Stimulated activated CD8-positive, alpha-beta memory T cell treated with anti-CD3 and anti-CD28 coated beads, Interleukin-2, amount 100 ng/mL, for 1 hour (primary cell): ENCODE measurements at places on chromosomes 12 and 14.
A peak's percentile ranks its signal among the peaks of the same experiment; 100 is the strongest.

- no peak for DNase-seq
Measured at GRCh38 chr12:5985471-5985870, 40.4 kb upstream of the ANO2 start.

DNA sequence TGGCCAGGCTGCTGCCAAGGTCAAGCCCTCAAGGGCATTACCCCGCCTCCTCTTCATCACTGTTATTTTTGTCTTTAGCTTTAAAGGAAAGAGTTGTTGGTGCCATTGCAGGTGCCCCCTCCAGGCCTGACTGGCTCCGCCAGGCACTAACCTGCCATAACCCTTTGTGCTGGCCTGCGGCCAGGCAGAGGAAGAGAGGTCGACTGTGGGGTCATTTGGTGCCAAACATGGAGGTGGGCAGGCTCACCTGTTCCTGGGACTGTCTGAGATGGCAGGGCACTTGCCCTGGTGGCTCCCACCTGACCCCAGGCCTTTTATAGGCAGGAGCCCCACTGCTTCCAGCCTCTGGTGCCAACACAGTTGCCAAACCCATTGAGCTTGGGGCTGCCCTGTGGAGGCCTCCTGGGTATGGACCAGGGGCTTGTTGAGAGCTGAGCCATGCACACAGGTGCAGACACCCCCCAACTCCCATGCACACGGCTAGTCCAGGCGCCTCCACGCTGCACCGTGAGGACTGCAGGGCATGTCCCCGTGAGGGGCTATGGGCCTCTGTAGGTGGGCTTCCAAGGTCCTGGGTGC is 29.4 kb upstream of the PLD4 start:
- no peak for DNase-seq

- no peak for DNase-seq
Measured at GRCh38 chr14:77883847-77884238, 83.9 kb downstream of the ADCK1 start.

GRCh38 chr14:104719343-104719742 is 4.7 kb upstream of the ADSS1 start:
- DNase-seq = no peak

DNA sequence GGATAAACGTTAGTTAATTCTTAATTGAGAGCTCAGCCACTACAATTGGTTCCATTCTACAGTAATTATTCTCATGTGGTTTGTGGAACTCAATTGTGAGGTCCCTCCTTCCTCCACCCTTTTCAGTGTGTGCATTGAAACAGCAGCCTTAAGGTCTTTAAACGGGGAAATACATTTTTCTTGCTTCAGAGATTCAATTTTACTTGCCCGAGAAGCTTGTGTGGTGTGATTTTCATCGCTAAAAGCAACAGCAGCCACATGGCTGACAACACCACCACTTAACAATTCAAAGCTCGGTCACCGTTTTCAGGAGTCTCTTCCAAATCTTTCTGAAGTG is 733 bp upstream of the PPFIBP1 start:
- DNase-seq = no peak

GRCh38 chr12:70983692-70984091 is 63.2 kb upstream of the PTPRR start:
- no peak for DNase-seq

DNA sequence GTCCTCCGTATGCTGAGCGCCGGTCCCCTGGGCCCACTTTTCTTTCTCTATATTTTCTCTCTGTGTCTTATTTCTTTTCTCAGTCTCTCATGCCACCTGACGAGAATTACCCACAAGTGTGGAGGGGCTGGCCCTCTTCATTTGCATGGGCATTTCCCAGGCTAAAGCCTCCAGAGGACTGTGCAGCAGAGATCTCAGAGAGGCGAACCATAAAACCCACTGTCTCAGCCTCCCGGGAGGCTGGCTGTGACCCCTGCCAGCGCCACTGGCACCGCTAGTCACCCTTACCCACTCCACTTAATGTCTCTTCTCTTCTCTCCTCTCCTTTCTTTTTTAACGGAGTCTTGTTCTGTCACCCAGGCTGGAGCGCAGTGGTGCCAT is 7.1 kb upstream of the SERPINA9 start:
- no peak for DNase-seq

GRCh38 chr14:63224196-63224595 is 20.0 kb downstream of the RHOJ start:
- DNase-seq = no peak

DNA sequence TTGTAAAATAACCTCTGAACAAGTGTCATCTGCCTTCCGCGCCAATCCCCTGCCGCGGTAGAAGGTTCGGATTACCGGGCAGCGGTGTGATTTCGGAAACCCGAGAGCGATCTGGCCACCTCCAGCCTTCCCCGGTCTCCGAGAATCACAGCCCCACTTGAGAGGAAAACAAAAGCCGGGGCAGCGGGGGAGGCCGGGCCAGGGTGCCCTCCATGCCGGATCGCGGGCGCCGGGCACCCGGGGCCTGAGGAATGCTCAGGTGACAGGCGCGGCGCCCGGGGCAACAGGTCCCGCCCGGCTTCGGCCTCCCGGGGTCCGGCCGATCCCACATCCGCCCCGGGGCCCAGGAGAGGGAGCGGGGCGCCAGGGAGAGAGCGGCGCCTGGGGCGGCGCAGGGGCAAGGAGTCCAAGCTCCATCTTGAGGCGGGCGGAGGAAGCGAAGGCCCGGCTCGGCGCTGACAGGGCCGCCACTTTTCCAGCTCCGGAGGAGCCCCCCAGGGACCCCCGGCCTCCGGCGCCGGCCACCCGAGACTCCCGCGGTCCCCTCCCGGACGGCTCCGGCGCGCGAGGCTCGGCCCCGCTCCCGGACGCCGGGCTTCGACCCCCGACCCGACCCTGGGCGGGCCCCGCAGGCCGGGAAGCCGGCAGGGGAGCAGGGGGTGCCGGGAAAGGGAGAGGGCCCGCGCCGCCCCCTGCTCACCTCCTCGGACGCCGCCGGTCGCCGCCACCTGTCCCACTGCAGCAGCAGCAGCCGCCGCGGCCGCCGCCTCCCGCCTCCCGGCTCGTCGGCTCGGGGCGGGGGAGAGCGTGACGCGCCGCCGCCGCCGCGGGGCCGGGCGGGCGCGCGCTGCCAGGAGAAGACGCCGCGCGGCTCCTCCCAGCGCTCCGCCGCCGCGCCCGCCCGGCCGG is at the start of gene CLIP1:
TSS of gene CLIP1 (minus strand) at position 849 of the 909 bp plus-strand sequence. CDS start 42,217 bp downstream, outside the sequence.
- peak; percentile 11 for DNase-seq

- no peak for DNase-seq
Measured at GRCh38 chr12:46468813-46469212, 96.2 kb upstream of the SLC38A2 start.

DNA sequence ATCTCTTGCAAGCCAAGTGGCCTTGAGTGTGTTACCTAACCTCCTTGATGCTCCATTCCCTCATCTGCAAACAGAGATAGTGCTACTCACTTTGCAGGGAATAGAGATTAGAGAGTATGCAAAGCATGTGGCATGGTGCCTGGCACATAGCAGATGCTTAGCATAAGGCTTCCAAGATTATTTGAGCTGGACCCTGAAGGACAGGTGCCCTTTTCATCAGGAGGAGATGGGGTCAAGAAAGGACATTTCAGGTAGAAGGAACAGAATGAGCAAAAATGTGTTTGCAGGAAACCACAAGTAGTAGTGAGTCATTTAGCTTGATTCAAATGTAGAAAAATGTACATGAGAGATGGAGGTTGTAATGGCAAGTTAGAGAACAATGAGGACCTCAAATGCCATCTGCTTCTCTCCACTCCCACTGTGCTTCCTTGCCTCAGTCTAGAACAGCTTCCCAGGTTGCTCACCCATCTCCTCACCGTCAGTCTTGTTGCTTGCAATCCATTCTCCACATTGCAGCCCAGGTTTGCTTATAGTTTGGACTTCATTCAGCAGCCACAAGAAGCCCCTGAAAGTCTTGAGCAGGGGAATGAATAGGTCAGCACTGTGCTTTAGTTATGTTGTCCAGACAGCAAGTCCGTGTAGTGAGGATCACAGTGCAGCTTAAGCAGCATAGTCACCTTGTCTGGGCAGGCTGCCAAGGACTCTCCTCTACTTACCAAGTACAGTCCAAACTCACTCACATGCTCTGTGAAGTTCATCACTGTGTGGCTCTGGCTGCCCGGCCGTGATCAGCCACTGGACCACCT is 536.3 kb upstream of the CCDC196 start:
- no peak for DNase-seq

DNA sequence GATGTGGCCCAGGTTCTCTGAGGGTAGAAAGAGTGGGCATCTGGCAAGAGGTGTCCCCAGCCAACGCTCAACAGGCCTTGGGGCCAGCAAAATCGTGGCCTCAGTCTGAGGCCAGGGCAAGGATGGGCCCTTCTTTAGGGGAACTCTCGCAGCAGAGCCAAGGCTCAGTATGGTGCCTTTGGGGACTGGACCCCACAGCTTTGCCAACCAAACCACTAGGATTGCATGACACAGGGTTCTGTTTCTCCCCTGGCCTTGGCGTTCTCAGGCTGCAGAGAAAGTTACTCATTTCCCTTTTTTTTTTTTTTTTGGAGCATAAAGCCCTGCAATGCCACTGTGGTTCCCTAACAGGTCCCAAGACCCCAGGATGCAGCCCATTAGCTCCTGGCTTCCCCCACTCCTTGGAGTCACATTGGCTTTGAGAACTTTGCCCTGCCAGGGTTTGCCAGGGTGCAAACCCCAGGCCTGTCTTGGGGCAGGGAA is 100.6 kb downstream of the LGMN start:
- no peak for DNase-seq

DNA sequence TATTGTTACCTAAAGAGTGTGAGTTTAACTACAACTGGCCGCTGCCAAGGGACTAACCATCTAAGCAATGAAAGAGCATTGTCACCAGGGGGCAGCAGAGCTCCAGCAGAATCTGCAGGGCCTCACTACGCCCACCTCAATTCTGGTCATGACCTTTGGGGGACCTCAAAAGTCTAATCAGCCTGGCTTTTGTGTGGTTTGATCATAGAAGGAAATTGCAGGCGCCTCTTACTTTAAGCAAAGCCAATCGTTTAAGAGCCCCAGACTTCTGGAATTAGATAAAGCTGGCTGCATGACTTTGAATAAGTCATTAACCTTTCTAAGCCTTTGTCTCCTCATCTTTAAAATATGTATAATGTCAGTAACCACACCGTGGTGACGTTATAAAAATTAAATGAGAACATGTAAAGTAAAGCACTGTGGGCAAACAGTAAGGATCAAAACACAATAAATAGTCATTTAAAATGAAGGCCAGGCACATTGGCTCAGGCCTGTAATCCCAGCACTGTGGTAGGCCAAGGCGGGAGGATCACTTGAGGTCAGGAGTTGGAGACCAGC is 58.6 kb downstream of the TBX3 start:
- no peak for DNase-seq

DNA sequence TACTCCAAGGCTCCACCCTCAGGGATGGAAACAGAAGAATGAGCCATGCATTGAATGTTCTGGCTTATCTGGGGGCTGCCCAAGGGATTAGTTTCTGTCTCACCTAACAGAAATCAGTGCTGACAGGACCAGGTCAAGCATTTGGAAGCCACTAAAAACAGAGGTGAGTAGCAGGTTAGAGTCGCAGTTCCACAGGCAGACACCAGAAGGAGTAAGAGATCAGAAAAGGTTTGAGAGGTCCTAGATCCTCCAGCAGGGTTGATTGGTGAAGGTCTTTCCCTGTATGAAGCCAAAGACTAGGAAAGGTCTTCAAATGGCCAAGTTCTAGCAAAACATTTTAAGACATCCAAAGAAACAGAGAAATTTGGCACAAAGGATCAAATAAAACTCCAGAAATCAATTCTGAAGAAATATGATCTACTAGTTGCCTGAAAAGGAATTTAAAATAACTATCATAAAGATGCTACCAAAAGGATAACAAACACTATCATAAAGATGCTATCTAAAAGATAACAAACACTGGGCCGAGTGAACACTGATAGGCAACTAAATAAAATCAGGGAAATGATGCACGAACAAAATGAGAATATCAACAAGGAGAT is 19.5 kb upstream of the TTC9 start:
- no peak for DNase-seq

DNA sequence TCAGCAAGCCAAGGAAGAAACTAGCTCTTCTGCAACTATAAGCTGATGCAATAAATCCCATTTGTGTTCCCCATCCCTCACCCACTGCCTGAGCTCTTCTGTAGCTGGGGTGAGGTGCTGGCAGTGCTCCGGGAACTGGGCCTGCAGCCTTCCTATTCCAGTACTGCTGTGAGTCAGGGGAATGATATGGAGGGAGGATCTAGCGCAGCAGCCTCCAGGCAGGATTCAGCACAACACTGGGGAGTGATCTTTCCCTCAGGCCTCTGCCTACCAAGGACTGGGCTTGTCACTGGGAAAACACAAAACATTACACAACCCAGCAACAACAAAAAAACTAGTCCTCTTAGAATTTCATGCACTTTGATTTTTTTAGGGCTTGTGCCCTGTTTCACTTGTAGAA is 58.7 kb downstream of the ST8SIA1 start:
- no peak for DNase-seq

DNA sequence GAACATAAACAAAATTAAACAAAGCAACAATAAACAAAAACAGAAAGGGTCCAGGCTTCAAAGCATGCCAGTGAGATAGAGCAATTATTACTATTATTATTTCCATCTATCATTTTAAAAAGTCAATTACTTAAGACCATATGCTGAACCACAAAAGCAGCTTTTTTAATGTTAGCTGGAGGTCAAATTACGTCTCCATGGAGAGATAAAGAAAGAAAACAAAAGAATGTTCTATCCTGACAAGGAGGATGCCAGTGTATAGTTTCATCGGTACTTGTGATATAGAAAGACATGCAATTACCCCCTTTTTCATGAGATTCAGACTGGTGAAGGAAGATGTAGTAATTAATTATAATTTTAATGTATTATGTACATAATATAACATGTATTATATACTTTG is 81.6 kb upstream of the DCN start:
- no peak for DNase-seq

DNA sequence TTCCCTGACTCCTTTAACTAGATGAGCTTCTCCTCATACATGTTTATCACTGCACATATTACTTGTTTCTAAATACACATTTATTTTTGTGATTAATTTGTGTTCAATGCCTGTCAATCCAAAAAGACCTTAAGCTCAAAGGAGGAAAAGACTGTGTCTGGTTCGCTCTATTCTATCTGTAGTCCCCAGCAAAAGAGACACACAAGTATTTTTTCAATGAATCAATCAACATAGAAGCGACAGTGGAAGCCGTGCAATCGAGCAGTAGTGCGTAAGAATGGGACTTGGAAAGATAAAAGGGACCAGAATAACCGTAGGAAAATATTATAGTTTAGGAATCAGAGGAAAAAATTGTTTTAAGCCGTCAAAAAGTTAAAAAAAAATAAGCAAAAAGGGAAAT is 951 bp downstream of the WDHD1 start:
- no peak for DNase-seq

- no peak for DNase-seq
Measured at GRCh38 chr14:82587226-82587625, 1053.6 kb upstream of the SEL1L start.

DNA sequence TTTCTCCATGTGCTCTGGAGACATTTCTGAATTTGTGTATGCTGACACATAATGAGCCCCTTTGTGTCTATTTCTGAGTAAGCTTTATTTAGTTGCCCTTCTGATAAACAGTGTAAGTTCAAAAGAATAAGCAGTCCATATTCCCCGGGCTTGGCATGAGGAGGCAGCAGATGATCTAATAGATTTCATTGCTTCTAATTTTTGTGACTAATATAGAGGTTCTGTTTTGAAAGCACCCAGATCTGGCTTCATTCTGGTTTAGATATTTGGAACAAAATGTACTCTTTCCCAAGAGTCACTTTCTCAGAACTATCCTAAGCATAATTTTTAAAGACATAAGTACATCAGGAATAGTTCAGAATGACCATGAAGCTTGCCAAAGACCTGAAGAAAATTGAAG is 290.9 kb downstream of the BTG1 start:
- no peak for DNase-seq

GRCh38 chr12:124640056-124640455 is 72.6 kb upstream of the NCOR2 start:
- no peak for DNase-seq
